ENCODE measurements at places on chromosomes 6 and 20.

- no peak for DNase-seq
Observed at GRCh38 chr6:128029826-128030225, 129.0 kb upstream of the THEMIS start.

DNA sequence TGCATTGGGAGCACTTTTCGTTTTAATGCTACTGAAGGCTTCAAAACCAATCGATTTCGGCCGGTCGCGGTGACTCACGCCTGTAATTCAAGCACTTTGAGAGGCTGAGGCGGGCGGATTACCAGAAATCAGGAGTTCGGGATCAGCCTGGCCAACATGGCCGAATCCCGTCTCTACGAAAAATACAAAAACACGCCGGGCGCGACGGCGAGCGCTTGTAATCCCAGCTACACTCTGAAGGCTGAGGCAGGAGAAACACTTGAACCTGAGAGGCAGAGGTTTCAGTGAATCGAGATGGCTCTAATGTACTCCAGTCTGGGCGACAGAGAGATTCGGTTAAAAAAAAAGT lies 58.4 kb downstream of the TRIM38 start:
- peak; percentile 74 for DNase-seq

- peak; percentile 88 for DNase-seq
Observed at GRCh38 chr6:38337819-38338465, 301.8 kb downstream of the BTBD9 start.

DNA sequence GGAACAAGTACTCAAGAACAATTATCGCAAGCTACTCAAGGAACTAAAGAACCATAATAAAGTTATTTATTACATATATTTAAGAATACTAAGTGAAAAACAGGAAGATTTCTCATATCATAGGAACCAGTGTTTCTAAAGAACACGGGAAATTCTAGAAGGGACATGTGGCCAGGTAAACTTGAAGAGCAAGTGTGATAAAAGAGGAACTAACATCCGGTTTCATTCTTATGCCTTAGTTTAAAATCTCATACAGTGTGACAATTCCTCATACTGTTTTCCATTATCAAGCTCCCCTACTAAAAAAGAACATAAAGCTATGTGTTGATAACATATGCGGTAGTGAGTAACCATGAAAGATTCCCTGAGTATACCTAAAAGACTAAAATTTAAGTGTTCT lies 163.5 kb upstream of the SHLD1 start:
- no peak for DNase-seq

GRCh38 chr20:50592282-50593004 lies 82.3 kb downstream of the PTPN1 start:
- DNase-seq, result no peak

DNA sequence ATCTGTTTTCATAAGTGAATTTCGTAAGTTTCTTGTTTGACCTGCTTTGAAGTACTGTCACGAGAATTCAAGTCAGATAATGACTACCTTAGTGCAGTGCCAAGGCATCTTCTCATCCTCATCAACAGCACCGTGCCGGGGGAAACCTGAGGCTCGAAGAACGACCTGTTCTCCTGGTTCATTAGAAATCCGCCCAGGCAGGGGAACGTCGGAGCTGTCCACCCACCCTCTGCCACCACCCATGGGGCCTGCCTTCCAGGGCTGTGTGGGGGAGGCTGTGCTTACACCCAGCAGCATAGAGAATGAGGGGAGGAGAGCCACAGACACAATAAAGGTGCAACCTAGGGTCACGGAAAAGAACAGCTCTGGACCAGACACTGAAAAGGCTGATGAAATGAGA lies 101.6 kb downstream of the RAMACL start:
- no peak for DNase-seq
